ENCODE measurements at places on chromosomes 11 and 22. TPM values are rescaled to one million over a fixed set of nuclear protein-coding genes. Genes with fewer than 3 reads are reported as not detected.

Gene ANO3
- 0.90 TPM for total RNA-seq

DNA sequence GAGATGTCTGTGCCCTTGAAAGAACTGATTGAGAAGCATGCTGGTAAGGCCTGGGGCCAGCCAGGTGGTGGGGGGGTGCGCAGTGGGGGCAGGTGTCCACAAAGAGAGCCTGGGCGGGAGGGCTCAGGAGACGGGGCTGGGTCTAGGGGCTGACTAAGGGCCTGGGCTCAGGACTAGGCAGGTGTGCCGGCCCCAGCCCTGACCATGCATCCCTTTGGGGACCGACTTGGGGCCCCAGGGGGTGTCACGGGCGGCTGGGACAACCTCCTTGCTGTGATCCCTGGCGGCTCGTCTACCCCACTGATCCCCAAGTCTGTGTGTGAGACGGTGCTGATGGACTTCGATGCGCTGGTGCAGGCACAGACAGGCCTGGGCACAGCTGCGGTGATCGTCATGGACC lies 4.4 kb downstream of the NDUFV1 start:
- H3K27ac ChIP-seq = no peak overlapping the region
- peaks cover 10% of the 10 kb centered on the region for H3K4me1 ChIP-seq
- no peaks in the 10 kb centered on the region for H3K36me3 ChIP-seq
- DNase-seq = no peak

GRCh38 chr22:48705159-48705916 lies 1122.3 kb downstream of the BRD1 start:
- H3K27me3 ChIP-seq = no peaks in the 10 kb centered on the region
- H3K4me1 ChIP-seq = peaks cover 23% of the 10 kb centered on the region
- peak; percentile 45 for DNase-seq
- H3K27ac ChIP-seq = no peak overlapping the region
- H3K36me3 ChIP-seq = no peaks in the 10 kb centered on the region
- H3K4me3 ChIP-seq = no peak overlapping the region

DNA sequence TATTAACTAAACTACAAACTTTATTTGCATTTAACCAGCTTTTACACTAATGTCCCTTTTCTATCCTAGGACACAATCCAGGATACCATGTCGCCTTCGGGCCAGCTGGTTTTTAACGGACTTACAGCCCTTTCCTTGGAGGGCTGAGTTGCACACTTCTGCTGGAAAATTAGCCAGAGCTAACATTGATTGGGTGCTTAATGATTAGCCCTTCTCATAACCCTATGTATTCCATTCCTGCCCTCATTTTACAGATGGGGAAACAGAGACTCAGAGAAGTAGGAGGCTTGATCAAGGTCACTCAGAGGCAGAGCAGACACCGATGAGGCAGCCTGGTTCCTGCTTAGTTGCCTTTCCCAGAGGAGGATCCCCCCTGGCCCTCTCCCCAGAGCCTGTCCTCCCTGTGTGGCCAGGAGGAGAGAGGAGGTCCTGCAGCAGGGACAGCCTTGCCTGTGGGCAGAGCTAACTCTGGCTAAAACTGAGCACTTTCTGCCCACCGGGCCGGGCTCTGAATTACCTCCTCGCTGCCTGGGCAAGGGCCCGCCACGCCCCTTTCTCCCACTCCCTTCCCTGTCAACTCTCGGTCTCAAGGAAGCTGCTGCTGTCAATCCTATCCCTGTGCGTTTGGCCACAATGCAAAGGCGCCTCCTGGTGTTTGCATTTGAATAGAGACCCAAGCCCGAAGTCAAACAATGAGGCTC lies 59.6 kb upstream of the PAX6 start:
- H3K27ac ChIP-seq = no peak overlapping the region
- no peaks in the 10 kb centered on the region for H3K27me3 ChIP-seq
- H3K36me3 ChIP-seq = no peaks in the 10 kb centered on the region
- peak overlapping the region; percentile 23 for H3K4me3 ChIP-seq

GRCh38 chr11:33835143-33835878 lies 56.6 kb downstream of the LMO2 start:
- no peaks in the 10 kb centered on the region for H3K36me3 ChIP-seq
- no peak for DNase-seq
- no peaks in the 10 kb centered on the region for H3K4me1 ChIP-seq
- H3K27ac ChIP-seq = no peak overlapping the region
- no peak overlapping the region for H3K4me3 ChIP-seq

Gene ZNF280A
- 3.7 TPM for total RNA-seq

Gene SMIM35
- total RNA-seq = not detected

- H3K4me1 ChIP-seq = peaks cover 17% of the 10 kb centered on the region
- no peak overlapping the region for H3K27ac ChIP-seq
- DNase-seq = peak; percentile 64
- no peak overlapping the region for H3K4me3 ChIP-seq
These were observed 29.1 kb upstream of the SYT7 start for GRCh38 chr11:61609980-61610366.

DNA sequence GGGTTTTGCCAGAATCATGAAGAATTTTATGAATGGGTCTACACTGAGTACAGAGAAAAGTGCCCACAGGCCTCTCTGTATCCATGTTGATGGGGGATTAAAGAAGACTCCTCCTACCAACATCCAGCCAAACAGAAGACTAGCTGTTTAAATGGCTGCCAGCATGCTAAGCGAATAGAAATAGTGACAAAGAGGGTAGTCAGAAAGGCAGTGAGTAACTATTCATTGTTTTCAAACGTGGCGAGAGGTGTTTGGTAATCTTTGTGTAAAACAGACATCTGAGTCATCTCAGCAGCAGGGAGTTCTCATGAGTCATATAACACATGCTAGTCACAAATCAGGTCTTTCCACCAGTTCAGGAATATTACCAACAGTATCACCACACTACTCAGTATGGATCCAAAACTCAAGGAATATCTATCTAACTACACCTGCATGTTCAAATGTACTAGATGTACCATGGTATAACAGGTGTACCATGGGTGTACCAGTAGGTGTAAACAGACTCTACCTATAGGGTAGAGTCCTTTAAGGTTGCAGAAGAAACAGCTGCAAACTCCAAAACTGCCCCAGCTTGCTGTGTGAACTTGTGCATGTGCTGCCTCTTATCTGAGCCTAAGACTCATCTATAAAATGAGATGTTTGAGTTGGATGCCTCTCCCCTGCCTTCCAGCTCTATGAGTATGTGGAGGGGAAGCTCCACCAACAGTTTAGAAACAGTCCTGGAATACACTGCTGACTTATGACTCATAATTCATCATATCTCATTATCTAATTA lies 82.0 kb downstream of the SLC1A2 start:
- no peak for DNase-seq
- H3K4me1 ChIP-seq = no peaks in the 10 kb centered on the region
- no peak overlapping the region for H3K4me3 ChIP-seq

DNA sequence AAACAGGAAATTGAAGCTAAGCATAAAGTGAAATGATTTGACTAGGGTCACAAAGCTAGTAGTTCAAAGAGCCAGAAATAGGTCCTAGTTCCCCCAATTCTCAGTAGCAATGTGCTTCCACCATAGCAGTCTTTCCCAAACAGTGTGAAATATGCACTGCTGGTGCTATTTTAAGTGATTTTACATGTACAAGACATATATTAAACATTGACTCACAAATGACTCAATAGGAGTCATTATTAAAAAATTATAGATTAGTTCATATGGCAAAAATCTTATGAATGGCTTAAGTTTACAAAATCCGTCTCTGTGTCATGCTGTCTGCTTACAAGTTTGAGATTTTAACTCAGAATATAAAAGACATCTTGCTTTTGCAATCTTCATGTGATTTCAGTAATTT lies 21.4 kb downstream of the KIF18A start:
- no peaks in the 10 kb centered on the region for H3K4me1 ChIP-seq
- peaks cover 32% of the 10 kb centered on the region for H3K36me3 ChIP-seq
- no peak for DNase-seq
- no peak overlapping the region for H3K27ac ChIP-seq
- no peaks in the 10 kb centered on the region for H3K27me3 ChIP-seq
- no peak overlapping the region for H3K4me3 ChIP-seq

DNA sequence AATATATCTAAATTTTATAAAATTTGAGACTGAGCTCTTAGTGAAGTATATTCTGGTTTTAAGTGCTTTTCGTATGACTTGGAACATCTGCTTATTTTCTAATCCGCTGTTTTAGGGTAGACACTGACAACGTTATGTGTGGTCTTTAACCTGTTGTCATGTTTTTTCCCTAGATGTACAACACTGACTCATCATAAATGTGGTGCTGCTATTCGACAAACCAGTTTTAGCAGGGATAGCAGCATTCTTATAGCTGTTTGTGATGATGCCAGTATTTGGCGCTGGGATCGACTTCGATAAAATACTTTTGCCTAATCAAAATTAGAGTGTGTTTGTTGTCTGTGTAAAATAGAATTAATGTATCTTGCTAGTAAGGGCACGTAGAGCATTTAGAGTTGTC lies 23.8 kb upstream of the HIKESHI start:
- no peak overlapping the region for H3K27ac ChIP-seq
- no peaks in the 10 kb centered on the region for H3K4me1 ChIP-seq
- no peak overlapping the region for H3K4me3 ChIP-seq
- no peak for DNase-seq

GRCh38 chr11:12242966-12243365 lies 132.6 kb downstream of the MICAL2 start:
- H3K36me3 ChIP-seq = no peaks in the 10 kb centered on the region
- no peak overlapping the region for H3K27ac ChIP-seq
- H3K4me1 ChIP-seq = peaks cover 22% of the 10 kb centered on the region
- no peak for DNase-seq

DNA sequence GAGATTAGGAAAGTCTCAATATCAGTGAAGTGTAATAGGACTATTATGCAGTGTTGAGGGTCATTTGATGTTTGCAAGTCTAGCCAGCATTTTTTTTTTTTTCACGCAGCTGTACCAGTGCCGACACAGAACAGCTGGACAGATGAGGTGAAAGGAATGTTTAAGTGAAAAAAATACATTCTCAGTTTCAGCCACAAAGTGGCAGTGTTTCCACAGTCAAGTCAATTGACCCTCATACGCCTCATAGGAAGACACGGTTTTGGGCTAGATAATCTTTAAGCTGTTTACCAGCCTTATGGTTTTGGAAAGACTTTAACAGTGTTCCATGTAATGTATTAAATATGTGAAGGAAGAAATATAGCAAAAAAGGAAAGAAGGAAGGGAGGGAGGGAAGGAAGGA lies 349.9 kb upstream of the ANO3 start:
- H3K4me3 ChIP-seq = no peak overlapping the region
- H3K27ac ChIP-seq = no peak overlapping the region
- no peaks in the 10 kb centered on the region for H3K36me3 ChIP-seq
- no peaks in the 10 kb centered on the region for H3K27me3 ChIP-seq

DNA sequence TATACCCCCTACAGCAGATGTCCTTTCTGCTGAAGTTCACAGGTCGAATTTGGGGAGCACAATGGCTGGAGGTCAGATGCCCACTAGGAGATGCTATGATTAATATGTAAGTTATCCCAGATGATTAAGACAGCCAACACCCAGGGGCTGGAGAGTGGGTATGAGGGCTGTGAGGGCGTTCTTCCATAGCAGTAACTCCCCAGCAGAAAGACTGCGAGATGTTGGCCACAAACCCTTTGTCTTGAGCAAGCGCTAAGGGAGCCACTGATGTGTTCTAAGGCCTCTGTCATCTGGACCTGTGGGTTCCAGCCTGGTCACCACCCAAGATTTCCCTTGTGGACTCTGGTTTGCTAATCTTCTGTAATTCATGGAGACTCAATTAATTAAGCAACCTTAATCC lies 77.6 kb downstream of the BMAL1 start:
- peaks cover 13% of the 10 kb centered on the region for H3K4me1 ChIP-seq
- no peak overlapping the region for H3K4me3 ChIP-seq
- H3K27me3 ChIP-seq = no peaks in the 10 kb centered on the region
- H3K27ac ChIP-seq = no peak overlapping the region
- DNase-seq = no peak
- H3K36me3 ChIP-seq = no peaks in the 10 kb centered on the region

DNA sequence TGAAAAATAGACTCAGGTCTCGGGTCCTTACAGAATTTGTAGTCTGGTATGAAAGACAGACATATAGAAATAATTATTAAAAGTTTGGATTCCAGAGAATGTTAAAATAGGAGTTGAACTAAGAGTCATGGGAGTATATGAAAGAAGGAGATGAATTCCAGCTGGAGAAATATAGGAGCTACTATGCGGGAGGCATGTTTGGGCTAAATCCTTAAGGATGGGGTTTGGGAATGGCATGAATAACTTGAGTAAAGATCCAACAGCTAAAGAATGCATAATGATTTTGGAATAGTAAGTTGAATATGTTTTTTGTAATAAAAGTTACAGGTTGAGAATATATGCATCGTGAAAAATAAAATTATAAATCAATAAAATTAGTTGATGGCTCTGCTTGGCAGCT lies 129.4 kb upstream of the SLC5A12 start:
- no peak overlapping the region for H3K4me3 ChIP-seq
- H3K27me3 ChIP-seq = no peaks in the 10 kb centered on the region
- DNase-seq = no peak
- no peaks in the 10 kb centered on the region for H3K36me3 ChIP-seq
- H3K4me1 ChIP-seq = no peaks in the 10 kb centered on the region
- no peak overlapping the region for H3K27ac ChIP-seq

DNA sequence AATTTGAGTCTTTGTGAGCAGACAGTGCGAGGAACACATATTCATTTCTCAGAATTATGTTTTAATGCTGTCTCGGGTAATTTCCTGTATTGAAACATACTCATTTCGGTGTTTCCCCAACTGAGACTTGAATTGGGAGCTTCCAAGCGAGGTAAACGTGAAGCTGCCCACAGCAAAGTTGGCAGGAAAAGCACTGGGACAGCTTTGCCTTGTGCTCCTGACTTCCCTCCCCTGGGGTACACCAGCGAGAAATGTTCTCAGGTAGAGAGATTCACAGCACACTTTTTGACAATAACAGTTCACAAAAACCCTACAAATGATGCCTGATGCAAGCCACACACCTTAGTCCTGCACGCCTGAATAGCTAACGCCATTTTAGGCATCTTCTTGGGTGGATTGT lies 3.1 kb downstream of the HTR3B start:
- no peak overlapping the region for H3K27ac ChIP-seq
- no peaks in the 10 kb centered on the region for H3K36me3 ChIP-seq
- no peak for DNase-seq

- no peaks in the 10 kb centered on the region for H3K27me3 ChIP-seq
- H3K27ac ChIP-seq = no peak overlapping the region
- H3K4me3 ChIP-seq = no peak overlapping the region
- no peaks in the 10 kb centered on the region for H3K36me3 ChIP-seq
These were observed 8.0 kb downstream of the RIBC2 start for GRCh38 chr22:45421349-45422055.

Gene MS4A6E
- total RNA-seq = not detected

GRCh38 chr22:17717708-17718107 lies 56.6 kb downstream of the BID start:
- H3K27me3 ChIP-seq = no peaks in the 10 kb centered on the region
- H3K4me3 ChIP-seq = no peak overlapping the region
- no peaks in the 10 kb centered on the region for H3K4me1 ChIP-seq
- no peaks in the 10 kb centered on the region for H3K36me3 ChIP-seq
- DNase-seq = no peak
